ENCODE measurements at places on chromosomes 11 and 22. TPM values are rescaled to one million over a fixed set of nuclear protein-coding genes. Genes with fewer than 3 reads are reported as not detected.

The SPDYC gene
- total RNA-seq: not detected

The LIF gene
- 25.4 TPM for total RNA-seq

The FAM180B gene
- not detected for total RNA-seq

The OR4B1 gene
- not detected for total RNA-seq

The TRPM5 gene
- total RNA-seq: not detected

The SLC37A2 gene
- 1.4 TPM for total RNA-seq

- peak; percentile 46 for DNase-seq
These were observed 58.4 kb upstream of the NUP50 start for GRCh38 chr22:45105281-45105702.

DNA sequence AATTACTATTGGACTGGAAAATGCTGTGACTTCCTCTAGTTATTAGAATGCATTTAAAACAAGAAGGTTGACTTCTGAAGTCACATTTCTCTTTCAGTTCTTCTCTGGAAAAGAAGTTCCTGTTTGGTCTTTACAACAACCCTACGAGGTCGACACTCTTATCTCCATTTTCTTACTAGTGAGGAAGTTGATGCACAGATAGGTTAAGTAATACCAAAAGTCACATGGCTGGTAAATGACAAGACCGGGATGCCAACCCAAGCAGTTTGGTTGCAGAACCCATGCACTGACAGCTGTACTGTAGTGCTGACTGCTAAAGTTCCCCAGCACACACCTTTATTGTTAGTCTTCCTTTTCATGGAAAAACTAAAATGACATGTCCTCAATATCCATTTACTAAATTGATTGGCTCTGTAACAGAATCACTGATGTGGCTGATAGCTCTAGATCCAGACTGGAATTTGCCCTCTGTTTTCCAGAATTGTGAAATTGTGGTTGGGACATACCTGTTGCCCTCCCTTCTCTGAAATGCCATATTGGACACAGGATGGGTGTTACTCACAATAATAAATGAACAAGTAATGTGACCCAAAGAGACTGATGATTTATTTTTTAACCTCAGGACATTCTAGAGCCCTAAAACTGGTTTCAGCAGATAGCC lies 9.4 kb upstream of the TECTA start:
- no peak for DNase-seq

DNA sequence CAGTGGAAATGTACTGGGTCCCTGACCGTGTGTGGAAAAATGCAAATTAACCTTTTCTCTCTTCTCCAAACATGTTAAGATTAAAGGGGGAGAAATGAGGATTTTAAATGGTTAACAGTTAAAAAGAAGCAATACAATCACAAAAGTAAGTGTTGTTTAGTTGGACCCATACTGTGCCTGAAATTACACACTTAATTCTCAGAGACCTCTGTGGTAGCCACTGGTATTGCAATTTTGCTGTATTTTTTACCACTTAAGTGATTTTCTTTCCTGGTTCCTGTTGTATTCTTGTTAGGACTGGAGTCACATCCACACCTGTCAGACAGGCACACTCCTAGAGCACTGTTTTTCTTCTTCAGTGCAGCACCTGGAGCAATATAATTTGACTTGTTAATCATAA lies 179.6 kb upstream of the PDGFD start:
- DNase-seq: no peak

GRCh38 chr11:122165607-122166371 lies 49.8 kb upstream of the BLID start:
- DNase-seq: no peak

DNA sequence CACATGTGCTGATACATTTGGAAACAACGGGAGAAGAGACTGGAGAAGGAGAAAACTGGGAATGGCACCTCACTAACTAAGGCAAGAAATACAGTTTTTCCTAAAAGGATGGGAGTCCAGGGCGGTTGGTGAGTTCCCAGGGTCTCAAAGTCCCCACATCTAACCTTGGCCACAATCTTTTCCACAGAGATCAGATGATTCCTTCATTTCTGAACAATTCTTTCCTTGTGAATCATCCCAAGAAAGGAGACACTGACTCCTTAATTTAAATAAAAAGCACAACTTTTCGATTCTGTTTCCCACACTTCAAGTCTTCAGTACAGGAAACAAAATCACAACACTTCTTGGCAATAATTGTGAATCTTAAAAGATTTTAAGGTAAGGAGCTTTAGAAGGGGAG lies 384.7 kb downstream of the DCDC1 start:
- DNase-seq: peak; percentile 39

DNA sequence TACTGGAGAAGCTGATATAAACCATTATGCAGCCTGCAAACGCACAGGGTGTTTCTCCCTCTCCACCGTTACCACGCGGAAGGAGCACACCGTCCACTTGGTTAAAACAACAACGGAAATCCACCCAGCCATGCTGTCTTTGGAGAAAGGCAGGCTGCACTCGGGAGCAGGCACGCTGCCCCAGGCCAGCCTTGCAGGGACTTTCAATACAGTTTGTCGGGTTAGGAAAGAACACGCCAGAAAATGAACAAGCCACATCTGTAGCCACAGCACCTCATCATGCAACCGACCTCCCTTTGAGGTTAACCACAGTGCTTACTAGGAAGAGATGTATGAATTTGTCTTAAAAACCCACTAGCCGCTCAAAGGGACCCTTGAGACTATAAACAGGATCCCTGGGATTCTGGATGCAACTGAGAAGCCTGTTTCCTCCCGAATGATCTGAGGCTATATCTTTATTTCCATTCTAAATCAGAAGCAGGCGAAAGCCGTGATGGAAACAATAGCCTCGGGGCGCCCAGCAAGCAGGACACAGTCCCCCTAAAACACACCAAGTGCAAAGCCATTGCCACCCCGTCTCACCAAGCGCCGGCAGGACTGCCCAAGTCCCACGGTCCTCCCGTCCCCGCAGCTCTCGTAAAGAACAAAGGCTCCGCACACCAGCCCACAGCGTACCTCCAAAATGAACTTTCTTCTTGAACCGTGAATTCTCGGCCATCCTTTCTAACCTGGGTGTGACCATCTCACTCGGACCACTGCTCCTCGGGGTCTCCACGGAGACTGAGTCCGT lies 318.9 kb downstream of the CTTN start:
- no peak for DNase-seq

GRCh38 chr11:117907276-117908108 lies 21.7 kb downstream of the TMPRSS13 start:
- peak; percentile 93 for DNase-seq

GRCh38 chr11:92765965-92766371 lies 203.5 kb upstream of the MTNR1B start:
- DNase-seq: peak; percentile 0

DNA sequence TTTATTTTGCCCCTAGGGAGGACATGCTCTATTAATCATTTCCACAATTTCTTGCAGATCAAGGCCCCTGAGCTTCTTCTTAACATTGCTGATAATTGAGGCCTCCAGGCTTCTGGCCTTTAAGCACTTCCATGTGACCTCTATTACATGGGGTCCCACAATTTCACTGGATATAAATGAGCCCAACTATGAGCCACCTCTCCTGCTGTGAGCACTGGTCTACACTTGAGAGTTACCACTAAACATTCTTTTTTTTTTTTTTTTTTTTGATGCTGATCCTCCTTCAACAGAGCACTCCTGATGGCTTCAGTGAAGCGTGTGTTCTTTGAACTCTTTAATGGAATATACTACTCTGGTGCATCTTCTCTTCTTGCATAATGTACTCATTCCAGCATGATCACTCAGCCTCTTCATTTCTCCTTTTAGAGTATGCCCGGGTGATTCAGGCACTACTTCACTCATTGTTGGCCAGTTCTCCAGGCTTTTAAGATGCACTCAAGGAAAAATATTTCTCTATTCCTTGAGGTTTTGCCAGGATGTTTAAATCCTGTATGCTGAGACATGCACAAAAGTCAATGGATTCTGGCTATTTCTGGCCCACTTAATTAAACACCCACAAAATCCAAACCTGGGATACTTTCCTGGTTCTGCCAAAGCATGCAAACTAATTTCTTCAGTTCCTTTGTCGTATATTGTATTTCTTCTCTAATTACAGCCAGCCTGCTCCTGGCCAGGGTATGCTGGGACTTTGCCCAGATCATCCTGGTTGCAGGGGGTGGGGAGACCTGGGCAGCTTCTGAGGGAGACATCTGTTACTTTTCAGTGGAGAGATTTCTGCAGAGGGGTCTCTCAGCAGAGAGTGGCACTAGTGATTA lies 257.8 kb upstream of the LUZP2 start:
- peak; percentile 3 for DNase-seq

- no peak for DNase-seq
These were observed 9.0 kb upstream of the KCTD14 start for GRCh38 chr11:78032090-78032489.

DNA sequence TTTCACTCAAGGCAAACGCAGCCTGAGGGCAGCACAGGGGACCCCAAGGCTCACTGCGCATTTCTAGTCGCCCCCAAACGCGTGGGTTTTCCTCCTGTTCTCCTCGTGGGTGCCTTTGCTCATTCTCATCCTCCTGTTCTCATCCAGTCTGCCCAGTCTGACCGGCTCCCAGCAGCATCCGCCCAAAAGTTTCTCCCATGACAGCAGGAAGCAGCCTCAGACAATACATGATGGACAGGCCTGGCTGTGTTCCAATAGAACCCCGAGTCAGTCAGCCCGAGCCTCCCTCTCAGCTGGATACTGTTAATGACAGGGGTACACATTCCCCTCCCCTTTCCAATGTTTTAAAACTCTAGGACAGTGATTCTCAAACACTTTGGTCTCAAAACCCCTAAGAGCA lies 22.5 kb upstream of the KRTAP5-7 start:
- DNase-seq: no peak

DNA sequence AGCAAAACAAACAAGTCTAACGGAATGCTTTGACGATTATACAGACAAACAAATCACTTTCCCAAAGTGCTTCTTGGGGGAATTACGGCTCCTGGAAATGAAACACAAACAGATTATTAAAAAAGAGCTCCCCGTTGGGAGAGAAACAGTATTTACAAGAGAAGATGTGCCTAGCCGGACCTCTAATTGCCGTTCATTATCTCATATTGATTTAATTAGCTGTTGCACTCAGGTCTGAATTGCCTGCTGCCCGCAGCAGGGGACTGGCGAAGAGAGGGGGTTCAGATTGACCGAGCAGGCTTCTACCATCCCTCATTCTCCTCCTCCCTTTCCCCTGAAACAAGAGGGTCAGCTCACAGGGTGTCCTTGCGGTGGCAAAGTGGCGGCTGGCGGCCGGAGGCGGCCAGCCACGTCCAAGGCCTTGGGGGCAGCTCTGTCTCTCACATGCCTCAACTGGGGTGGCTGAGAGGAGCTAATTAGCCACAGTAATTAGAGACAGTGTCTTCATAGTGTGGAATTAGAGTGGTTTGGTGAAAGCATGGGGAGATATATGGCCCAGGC lies 295.1 kb downstream of the MIAT start:
- DNase-seq: no peak

DNA sequence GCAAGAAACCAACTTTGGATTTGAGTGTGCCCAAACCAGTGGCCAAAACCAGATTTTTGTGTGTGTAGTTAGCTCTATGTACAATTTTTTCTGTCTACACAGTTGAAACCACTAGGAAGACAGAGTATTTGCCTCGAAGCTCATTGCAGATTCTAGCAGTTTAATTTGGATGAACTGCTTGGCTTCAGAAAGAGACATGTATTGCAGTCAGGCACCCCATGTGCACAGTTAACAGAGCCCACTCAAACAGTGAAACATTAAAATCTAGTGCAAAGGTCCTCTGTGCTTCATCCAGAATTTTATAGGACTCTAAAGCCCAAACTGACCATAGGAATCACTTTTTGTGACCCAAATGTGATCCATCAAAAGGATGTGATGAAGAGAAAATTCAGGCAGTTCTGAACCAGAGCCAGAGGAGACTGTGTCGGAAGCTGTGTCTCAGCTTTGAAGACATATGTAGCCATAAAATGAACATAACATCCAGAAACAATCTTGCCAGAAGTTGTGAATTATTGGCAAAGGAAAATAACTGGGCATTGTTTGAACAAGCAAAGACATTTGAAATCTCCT lies 82.7 kb downstream of the PANX1 start:
- no peak for DNase-seq

- DNase-seq: no peak
These were observed 64.2 kb downstream of the MED15 start for GRCh38 chr22:20571531-20572007.

- peak; percentile 4 for DNase-seq
These were observed 44.8 kb upstream of the PTPN5 start for GRCh38 chr11:18836417-18836816.

GRCh38 chr11:8650401-8650990 lies 32.0 kb downstream of the TRIM66 start:
- DNase-seq: peak; percentile 10

GRCh38 chr11:13260201-13260962 lies 17.2 kb upstream of the BMAL1 start:
- DNase-seq: peak; percentile 33

DNA sequence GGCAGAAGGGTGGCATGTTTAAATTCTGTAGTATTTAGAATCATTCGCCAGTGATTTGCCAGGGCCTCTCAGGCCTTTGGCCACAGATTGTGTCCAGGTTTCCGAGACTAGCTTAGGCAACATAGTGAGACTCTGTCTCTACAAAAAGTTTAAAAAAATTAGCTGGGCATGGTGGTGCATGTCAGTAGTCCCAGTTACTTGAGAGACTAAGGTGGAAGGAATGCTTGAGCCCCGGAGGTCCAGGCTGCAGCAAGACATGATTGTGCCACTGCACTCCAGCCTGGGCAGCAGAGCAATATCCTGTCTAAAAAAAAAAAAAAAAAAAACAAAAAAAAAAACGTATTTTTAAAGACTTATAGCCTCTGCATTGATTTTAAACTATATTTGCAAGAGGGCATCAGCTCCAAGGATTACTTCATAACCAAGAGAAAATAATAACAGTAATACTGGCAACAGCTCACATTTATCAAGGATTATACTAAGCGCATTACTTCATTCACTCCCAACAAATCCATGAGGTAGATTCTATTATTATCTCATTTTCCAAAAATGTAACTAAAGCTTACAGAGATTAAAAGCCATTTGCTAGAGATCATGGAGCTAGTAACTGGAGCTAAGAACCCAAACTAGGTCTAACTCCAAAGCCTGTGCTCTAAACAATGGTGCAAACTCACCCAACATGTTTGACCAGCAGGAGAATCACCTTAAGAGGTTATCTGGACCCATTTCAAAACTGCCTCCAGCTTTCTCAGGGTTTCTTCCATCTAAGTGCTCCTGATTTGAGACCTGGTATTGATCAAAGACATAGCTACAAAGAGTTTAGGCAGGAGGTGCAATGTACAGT lies 32.6 kb upstream of the SLC6A5 start:
- no peak for DNase-seq

GRCh38 chr11:67484847-67485311 lies 2.1 kb downstream of the AIP start:
- DNase-seq: no peak

DNA sequence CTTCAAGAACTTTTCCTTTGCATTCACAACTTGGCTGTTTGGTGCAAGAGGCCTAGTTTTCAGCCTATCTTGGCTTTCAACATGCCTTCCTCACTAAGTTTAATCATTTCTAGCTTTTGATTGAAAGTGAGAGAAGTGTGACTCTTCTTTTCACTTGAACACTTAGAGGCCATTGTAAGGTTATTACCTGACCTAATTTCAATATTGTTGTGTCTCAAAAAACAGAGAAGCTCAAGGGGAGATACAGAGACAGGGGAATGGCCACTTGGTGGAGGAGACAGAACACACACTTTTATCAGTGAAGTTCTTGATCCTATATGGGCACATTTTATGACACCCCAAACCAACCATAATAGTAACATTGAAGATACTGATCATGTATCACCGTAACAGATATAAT lies 532.3 kb downstream of the DLG2 start:
- no peak for DNase-seq

GRCh38 chr11:57501953-57502352 lies 13.5 kb downstream of the SLC43A1 start:
- peak; percentile 13 for DNase-seq

- peak; percentile 11 for DNase-seq
These were observed 103.4 kb downstream of the BRD1 start for GRCh38 chr22:49724030-49724892.

GRCh38 chr22:48632646-48633246 lies 1194.9 kb downstream of the BRD1 start:
- no peak for DNase-seq

Measured in A172 (cell line).